Activated CD4-positive, CD25-positive, alpha-beta regulatory T cell treated with anti-CD3 and anti-CD28 coated beads, Interleukin-2, amount 50 U/mL, for 72 hours (primary cell): ENCODE measurements at places on chromosomes 7 and 10.

GRCh38 chr10:79374312-79375191, 27.3 kb downstream of the PPIF start:
- peak; percentile 80 for DNase-seq

- DNase-seq, result no peak
Observed at GRCh38 chr10:132187430-132188138, 836 bp downstream of the DPYSL4 start.

GRCh38 chr7:6612819-6613218, 2.6 kb upstream of the ZNF853 start:
- no peak for DNase-seq

GRCh38 chr10:33773253-33773573, 438.7 kb upstream of the NRP1 start:
- no peak for DNase-seq

- DNase-seq, result no peak
Observed at GRCh38 chr7:472640-472957, 47.0 kb downstream of the PDGFA start.

DNA sequence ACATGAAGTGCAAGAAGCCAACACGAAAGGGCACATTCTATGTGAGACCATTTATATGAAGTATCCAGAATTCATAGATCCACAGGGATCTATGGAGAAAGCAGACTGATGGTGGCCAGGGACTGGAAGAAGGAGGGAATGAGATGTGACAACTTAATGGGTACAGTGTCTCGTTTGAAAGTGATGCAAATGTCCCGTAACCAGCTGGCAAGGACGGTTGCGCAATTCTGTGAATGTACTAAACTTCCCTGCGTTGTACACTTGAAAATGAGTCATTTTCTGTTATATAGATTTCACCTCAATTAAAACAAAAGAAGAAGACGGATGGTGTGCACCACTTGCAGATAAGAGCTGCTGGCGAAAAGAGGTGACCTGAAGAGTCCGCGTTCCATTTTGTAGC, 861.1 kb downstream of the TYW1 start:
- no peak for DNase-seq

GRCh38 chr10:113126229-113127201, 176.5 kb downstream of the TCF7L2 start:
- peak; percentile 40 for DNase-seq

GRCh38 chr10:123390332-123390731, 236.1 kb downstream of the BUB3 start:
- DNase-seq, result no peak

DNA sequence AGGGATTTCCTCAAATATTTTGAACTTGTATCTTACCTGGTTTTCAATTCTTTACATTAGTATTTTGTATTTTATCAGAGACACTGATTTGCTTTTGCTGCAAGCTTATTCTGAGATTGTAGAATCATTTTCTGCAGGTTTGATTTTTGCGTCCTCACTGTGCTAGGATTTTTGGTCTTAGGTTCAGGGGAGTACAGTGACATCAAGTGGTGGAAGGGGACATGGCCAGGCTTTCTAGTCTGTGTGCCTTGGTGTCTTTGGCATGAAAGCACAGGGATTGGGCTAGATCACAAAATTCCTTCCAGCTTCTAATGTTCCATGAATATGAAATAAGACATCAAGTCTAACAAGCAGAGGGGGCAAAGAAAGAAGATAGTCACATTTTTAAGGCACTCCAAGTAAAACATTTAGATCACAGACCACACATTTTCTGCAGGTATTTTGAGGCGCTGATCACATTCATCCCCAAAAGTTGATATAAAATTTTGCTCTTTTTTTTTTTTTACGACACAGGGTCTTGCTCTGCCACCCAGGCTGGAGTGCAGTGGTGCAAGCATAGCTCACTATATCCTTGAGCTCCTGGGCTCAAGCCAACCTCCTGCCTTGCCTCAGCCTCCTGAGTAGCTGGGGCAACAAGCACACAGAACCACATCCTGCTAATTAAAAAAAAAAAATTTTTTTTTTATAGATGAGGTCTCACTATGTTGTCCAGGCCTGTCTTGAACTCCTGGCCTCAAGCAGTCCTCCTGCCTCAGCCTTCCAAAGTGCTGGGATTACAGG, 124.4 kb downstream of the PON1 start:
- no peak for DNase-seq

DNA sequence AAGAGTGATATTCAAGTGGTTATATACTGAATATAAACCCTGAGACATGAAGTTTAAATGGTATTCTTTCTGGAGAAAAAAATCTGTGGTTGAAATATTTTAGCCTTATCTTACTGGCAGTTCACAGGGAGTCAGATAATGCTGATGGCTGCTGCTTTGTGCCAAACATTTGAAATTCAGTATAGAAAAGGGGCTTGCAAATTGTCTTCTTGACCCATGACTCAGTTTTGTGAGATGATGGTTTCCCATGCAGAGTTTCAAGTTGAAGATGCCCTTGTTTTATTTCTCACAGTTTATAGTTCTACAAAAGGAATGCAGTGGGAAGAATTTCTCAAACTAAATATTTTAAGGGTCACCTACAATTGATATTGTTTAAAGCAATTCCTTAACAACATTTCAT, 251.1 kb upstream of the MEOX2 start:
- no peak for DNase-seq

GRCh38 chr7:80748363-80749042, 110.1 kb downstream of the CD36 start:
- no peak for DNase-seq

DNA sequence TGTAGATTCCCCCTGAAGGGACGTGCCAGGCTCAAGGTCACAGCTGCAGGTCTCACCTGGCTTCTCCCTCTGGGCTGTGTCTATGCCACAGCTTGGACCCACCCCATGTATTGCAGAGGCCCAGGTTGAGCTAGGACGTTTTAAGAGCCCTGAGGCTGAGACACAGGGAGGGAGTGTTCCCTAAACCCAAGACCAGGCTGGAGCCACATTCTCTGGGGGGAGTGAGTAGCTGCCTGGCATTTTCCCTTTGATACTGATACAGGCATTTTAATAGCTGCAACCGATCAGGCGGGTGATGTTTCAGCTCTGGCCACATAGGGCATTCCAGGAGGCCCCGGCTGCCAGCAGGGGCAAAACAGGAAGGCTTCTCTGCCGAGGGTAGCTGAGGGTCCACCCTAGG, 13.4 kb downstream of the COL13A1 start:
- DNase-seq, result no peak

GRCh38 chr10:67280405-67280804, 354.6 kb downstream of the LRRTM3 start:
- no peak for DNase-seq

- DNase-seq, result no peak
Observed at GRCh38 chr7:70544016-70544415, 587.9 kb upstream of the GALNT17 start.

DNA sequence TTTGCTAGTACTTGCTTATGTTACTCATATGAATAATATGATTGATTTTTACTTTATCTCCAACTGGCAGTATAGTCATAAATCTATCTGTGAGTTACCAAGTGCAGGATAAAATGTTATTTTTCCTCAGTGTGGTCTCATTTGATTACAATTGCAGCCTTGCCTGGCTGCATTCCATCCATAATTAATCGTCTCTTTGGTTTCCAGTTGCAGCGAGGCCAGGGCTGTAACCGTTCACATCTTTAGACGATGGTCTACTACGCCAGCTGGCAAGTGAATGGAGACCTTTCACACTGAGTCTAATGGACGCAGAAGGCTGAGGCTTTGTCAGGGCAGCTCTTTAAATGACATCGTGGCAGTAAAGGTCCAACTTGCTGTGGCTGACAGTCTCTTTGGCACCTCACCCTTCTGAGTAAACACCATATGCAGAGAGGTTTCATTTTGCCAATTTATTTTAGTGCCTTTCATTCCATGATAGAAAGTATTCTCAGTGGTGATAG, 84.0 kb downstream of the ARL4A start:
- no peak for DNase-seq

DNA sequence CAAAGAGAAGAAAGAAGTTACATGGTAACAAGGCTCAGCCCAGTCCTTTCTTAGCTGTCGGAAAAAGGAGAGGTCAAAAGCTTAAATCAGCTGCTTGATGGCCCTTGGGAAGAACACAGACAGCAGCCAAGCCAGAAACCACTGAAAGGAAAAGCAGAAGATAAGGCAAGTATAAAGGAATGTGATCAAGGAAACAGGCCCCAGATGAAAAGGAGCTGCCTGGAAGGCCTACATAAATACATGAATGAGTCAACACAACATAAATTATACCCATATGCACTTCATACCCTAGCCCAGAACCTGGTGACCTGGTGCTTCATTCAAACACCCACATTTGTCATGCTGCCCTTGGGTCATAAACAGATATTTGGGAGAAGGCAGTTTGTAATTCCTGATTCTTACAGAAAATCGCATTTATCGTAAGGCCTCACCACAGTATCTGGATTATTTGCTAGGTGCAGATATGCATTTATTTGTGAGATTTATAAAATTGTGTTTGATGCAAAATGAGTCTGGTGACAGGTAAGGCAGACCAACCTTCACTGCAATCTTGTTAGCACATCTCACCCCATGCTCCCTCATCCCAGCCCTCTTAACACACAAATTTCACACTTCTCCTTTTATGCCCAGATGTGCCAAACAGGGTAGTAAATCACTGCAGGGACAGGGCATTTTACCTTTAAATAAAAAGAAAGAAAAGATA, 94.9 kb upstream of the KCNIP2 start:
- DNase-seq, result no peak

GRCh38 chr7:134847851-134848588, 68.6 kb downstream of the CALD1 start:
- no peak for DNase-seq

DNA sequence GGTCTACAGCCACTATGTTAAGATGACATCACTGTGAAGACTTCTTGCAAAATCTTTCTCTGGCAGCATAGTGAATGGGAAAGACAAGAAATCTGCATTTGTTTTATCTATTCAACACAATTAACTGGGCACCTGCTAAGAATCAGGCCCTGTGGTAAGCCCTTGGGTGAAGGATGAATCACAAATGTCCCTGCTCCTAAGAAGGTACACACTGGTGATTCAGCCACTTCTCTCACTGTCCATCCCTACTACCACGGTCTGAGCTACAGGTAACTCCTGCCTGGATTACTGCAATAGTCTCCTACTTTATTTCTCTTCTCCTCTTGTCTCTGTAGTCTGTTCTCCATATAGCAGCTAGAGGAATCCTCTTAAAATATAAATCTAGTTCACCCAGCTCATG, 116.1 kb downstream of the HIBADH start:
- no peak for DNase-seq

DNA sequence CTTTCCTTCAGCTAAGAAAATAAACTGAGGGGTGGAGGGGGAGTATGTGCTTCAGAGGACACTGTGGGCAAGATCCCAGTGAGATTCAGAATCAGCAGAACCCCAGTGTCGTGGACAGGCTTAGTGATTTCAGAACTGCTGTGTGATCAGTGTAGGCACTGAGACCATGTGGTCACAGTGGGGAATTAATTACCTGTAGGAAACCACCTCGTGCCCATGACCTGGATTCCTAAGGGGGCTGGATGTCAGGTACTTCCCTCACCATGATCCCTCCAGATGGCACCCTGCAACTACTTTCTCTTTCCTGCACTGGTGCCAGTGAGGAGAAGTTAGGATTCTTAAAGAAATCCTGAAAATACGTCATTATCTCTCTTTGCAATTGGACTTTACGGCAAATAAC, 64.4 kb downstream of the HBP1 start:
- no peak for DNase-seq

- no peak for DNase-seq
Observed at GRCh38 chr10:99975106-99975829, 34.5 kb downstream of the DNMBP start.

- DNase-seq, result no peak
Observed at GRCh38 chr7:30247541-30248401, 36.6 kb upstream of the ZNRF2 start.

GRCh38 chr7:28236560-28236959, 56.0 kb upstream of the JAZF1 start:
- DNase-seq, result no peak

GRCh38 chr10:11901833-11902475, 78.8 kb downstream of the PROSER2 start:
- no peak for DNase-seq

DNA sequence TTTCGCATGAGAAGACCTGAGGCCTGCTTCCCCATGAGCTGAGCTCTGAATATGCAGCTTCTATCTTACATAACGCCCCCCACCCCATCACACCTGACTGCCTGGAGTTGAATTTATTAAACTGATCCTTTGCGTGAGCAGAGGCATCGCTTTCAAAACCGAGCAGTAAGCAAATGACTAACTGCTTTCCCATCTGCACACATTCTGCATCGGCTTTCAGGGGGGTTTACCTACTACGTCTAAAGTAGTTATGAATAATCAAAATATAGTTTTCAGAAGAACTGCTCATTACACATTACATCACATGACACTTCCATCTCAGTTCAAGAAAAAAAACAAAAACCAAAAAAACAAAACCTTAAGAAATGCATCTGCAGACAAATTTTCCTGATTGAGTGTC, 54.7 kb upstream of the EGR2 start:
- DNase-seq, result no peak
